NCI-H1105 (cell line): ENCODE measurements at places on chromosomes 11 and 22.

- no peak for DNase-seq
Measured at GRCh38 chr11:71294846-71295600, 42.6 kb upstream of the SHANK2 start.

GRCh38 chr11:95671768-95672167, 117.8 kb downstream of the FAM76B start:
- no peak for DNase-seq

- no peak for DNase-seq
Measured at GRCh38 chr22:31653944-31654343, 8.1 kb downstream of the PISD start.

DNA sequence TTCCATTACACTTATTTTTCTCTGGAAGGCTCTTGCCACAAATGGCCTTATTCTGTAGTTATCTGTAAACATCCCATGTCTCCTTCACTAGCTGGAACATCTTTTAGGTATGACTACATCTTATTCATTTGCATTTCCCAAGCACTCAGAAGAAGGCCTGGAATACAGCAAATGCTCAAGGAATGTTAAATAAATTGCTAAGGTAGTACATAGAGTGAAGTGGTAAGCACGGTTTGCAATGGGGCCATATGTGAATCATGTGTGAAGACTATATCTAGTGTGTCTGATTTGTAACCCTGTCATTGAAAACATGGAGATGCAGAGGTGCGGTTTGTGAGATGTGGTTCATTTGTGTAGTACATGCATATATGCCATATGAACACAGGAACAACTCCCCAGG, 33.5 kb downstream of the GDPD4 start:
- no peak for DNase-seq

- DNase-seq, result no peak
Measured at GRCh38 chr11:1706634-1707400, 9.8 kb downstream of the KRTAP5-6 start.

GRCh38 chr11:133058501-133058900, 473.8 kb downstream of the OPCML start:
- DNase-seq, result no peak

- DNase-seq, result no peak
Measured at GRCh38 chr11:130198292-130198691, 38.7 kb downstream of the ST14 start.

GRCh38 chr22:39537975-39538374, 5.4 kb upstream of the RPS19BP1 start:
- DNase-seq, result no peak

DNA sequence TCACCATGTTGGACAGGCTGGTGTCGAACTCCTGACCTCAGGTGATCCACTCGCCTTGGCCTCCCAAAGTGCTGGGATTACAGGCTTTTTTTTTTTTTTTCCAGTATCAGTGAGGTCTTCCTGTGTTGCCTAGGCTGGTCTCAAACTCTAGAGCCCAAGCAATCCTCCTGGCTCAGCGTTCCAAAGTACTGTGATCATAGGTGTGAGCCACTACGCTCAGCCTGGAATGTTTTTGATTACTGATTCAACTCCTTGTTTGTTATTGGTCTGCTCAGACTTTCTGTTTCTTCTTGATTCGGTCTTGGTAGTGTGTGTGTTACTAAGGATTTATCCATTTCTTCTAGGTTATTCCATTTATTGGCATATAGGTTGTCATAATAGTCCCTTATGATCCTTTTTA, 31.3 kb downstream of the NAGA start:
- no peak for DNase-seq

- no peak for DNase-seq
Measured at GRCh38 chr11:63608353-63609345, 5.6 kb downstream of the PLAAT3 start.

GRCh38 chr22:49882519-49883293, 29.1 kb downstream of the ZBED4 start:
- DNase-seq, result no peak

- no peak for DNase-seq
Measured at GRCh38 chr11:64103277-64103985, 62.5 kb downstream of the MACROD1 start.

DNA sequence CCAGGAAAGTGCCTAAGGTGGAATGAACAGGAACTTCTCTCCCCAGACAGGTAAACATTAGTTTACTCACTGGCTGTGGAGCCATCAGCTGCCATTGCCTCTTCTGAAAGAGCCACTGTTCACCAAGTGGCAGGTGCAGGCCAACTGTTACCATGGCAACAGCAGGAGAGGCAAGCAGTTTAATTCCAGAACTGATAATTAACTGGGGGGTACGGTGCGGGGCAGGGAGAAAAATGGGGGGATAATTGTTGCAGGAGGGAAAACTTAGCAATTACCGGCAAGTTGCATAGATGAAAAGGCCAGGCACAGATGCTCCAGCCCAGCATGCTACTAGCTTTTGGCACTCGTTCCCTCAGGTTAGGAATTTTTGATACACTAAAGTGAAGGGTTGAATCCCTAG, 85.1 kb downstream of the TRIM44 start:
- DNase-seq, result peak; percentile 94

- no peak for DNase-seq
Measured at GRCh38 chr11:35126000-35126878, 12.7 kb upstream of the CD44 start.

- DNase-seq, result peak; percentile 93
Measured at GRCh38 chr11:12845739-12846358, 163.3 kb upstream of the RASSF10 start.

DNA sequence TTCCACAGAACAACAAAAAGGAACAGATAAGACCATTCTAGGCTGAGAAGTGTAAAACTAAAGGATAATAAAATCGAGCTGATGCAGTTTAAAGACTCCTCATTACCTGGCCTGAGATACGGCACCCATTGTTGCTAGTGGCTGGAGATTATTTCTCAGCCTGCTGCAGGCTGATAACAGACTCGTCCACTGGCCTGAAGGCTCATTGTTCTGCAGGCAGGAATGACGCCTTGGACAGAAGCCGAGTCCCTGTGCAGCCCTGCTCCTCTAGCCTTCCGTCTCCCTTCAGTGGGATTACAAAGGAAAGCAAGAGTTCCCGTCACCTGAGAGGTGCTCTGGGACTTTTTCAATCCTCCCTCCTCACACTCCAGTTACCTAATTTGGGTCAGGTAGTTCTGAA, 1065.3 kb downstream of the OPCML start:
- DNase-seq, result no peak

GRCh38 chr11:65382033-65382803, at the start of gene SLC25A45:
Gene SLC25A45, minus strand, starts transcription at chr11:65382646. Its CDS starts 695 bp downstream, at chr11:65381951.
- peak; percentile 94 for DNase-seq

GRCh38 chr11:72639502-72640375, 34.5 kb downstream of the PDE2A start:
- DNase-seq, result no peak

DNA sequence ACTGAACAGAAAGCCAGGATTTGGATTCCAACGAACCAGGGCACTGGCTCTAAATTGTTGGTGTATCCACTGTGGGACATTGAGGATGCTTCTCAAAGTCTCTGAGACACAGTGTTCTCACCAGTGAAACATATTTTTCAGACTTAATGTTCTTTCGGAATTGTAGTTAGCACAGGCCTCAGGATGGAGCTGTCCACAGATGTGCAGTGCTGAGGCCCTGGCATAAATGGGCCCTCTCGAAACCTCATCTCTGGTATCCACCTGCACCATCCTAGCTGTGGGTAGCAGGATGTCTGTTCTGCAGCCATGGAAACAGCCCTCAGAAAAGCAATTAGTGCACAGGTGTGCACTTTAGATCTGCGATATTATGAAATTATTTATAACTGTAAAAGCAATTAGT, 656.8 kb downstream of the TBC1D22A start:
- DNase-seq, result peak; percentile 66

DNA sequence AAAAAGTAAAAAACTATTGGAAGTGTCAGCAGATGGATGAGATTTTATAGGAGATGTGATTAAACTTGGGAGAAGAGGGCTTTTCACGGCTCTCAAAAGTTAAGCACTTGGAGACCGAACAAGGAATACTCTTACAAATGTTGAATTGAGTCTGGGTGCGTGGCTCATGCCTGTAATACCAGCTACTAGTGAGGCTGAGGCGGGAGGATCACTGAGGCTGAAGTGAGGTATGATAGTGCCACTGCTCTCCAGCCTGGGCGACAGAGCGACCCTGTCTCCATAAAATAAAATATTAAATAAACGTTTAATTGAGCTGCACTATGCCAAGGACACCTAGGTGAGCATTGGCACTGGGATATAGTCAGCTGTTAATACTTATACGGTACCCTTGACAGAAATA, 1.9 kb downstream of the CEP57 start:
- no peak for DNase-seq

DNA sequence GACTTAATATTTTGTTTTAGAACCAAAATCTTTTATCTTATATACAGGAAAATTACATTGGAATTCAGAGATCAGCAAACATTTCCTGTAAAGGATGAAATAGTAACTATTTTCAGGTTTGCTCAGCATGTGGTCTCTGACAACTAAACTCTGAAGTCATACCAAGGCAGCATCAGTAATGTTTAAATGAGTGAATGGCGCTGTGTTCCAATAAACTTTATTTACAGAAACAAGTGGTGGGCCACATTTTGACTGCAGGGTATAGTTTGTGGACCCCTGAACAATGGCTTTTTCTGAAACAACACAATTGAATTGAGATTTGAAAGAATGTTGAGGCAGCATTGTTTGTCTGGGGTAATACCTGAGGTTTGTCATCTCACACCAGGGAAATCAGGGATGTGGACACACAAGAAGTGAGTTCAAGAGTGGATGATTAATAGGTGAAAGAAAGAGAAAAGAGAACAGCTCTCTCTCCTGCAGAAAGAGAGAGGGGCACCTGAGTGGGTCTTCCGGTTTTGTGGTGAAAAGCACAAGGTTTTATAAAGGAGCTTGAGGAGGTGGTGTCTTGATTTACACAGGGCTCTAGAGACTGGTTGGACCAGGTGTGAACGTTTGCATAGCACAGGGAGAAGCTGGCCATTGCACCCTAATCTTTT, 113.5 kb upstream of the VPREB1 start:
- no peak for DNase-seq

DNA sequence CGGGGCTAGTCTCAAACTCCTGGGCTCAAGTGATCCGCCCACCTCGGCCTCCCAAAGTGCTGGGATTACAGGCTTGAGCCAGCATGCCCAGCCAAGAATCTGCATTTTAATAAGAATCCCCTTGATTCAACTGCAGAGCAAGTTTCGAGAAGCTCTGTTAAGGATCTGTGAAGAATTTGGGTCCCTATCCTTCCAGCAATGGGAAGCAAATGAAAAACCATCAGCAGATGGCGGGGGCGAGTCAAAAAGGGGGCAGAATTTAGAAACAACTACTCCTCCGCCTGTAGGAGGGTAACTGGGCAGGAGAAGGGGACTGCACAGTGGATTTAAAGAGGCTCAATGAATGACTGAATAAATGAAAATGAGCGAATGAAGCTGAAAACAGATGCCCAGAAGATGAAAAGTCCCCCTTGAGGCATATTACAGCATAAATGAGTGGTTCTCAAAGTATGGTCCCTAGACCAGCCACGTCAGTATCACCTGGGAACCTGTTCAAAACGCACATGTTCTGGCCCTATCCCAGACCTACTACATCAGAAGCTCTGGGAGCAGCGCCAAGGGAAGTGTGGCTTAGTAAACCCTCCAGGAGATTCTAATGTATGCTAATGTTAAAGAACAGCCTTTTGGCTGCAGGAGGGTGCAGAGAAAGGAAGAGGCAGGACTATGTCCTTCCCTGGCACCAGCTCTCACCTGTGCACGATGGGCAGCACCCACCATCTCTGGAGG, 15.0 kb downstream of the VWCE start:
- DNase-seq, result no peak

DNA sequence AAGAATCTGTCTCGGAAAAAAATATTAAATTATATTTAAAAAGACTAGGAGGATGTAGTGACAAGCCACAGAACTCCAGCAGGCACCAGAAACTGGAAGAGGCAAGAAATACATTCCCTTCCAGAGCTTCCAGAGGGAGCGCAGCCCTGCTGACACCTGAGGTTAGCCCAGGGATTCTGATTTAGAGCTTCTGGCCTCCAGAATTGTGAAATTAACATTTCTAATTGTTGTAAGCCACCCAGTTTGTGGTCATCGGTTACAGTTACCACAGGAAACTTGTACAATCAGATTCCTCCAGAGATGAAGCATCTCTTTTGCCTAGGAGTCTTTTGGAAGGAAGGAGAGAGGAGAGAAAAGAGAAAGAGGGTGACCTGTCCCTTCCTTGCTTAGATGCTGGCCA, 6.4 kb upstream of the UBASH3B start:
- no peak for DNase-seq

DNA sequence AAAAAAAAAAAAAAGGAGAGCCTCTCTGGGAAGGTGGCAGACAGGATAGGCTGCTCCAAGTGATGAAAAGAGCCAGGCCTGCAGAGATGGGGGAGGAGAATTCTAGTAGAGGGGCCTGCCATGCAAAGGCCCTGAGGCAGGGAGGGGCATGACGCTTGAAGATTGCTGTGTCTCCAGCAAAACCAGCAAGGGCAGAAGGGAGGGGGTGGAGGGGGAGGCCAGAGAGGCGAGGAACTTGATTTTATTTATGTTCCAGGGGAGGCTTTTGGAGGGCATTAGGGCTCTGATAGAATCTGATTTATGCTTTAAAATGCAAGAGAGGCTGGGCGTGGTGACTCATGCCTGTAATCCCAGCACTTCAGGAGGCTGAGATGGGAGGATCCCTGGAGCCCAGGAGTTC, 16.7 kb upstream of the PACSIN2 start:
- DNase-seq, result no peak

GRCh38 chr11:22430639-22431038, 92.5 kb downstream of the SLC17A6 start:
- DNase-seq, result no peak

DNA sequence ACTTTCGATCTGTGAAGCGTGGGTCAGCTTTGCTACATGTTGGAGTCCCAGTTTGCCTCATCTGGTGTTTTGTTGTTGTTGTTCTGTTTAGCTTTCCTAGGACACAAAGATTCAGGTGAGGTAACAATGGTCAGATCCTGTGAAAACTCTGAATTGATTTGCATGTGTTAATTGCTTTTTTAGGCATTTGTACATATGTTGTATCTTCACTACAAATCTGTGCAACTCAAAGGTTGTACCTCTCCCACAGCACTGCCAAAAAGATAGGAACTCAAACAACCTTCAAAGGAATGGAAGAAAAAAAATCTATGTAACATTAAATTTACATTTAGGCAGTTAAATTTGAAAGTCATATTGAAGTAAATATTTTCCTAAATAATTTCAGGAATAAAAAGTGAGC, 518.5 kb upstream of the TENM4 start:
- no peak for DNase-seq

DNA sequence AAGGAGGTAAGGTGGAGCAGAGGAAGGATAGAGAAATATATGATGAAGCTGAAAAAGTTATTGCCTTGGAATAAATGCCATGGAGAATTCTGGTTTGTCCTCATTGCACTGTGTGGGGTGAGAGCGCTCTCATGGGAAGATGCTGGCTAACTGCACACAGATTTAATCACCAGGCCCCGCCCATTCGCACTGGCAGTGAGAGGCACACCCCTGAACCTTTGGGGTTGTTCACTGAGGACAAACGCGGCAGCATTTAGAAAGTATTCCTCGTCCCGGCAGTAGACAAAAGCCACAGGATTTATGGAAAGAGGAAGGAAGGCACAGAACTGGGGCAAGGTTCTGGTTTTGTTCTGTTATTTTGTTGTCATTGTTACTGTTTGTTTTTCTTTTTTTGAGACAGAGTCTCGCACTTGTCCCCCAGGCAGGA, 70.2 kb downstream of the MED15 start:
- DNase-seq, result no peak

- DNase-seq, result no peak
Measured at GRCh38 chr22:49994361-49995040, 18.1 kb downstream of the IL17REL start.

- no peak for DNase-seq
Measured at GRCh38 chr11:13214276-13214675, 63.3 kb upstream of the BMAL1 start.
